ENCODE measurements at places on chromosomes 16 and 17.

DNA sequence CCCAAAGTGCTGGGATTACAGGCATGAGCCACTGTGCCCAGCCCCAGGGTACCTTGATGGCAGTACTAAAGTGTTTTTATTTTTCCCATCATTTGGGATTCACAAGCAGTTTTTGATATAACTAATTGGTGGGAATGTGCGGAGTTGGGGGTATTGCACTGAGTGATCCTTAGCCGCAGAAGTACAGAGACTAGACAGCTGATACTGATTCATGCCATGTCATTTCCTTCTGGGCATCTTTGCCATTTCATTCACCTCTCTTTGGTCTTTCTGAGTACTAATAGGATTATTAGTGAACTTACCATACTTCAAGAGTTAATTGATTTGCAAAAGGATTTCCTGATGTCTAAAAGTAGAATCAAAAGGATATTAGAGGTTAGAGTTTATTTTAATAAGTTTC is 9.7 kb downstream of the NMT1 start:
- no peak for DNase-seq

DNA sequence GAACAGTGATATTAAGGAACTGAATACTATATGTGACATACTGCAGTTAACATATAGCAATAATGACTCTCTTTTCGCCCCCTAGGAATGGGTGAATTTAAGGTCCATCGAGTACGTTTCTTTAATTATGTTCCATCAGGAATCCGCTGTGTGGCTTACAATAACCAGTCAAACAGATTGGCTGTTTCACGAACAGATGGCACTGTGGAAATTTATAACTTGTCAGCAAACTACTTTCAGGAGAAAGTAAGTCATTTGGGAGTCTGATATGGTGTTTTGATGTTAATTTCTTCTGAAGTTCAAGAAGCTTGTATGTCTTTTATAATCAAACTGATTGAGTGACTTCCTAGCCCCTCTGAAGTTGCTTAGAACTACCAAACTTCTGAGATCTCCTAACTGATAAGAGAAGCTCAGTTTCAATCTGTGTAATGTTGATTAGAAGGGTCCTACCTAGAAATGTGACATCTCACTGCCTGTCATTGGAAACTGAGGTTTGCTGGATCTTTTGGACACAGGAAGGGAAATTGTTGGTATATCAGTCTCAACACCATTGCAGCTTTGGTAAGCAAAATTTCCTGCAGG is 1.0 kb downstream of the UTP4 start:
- DNase-seq: no peak

GRCh38 chr17:31144428-31144827 is 49.7 kb downstream of the NF1 start:
- DNase-seq: no peak

DNA sequence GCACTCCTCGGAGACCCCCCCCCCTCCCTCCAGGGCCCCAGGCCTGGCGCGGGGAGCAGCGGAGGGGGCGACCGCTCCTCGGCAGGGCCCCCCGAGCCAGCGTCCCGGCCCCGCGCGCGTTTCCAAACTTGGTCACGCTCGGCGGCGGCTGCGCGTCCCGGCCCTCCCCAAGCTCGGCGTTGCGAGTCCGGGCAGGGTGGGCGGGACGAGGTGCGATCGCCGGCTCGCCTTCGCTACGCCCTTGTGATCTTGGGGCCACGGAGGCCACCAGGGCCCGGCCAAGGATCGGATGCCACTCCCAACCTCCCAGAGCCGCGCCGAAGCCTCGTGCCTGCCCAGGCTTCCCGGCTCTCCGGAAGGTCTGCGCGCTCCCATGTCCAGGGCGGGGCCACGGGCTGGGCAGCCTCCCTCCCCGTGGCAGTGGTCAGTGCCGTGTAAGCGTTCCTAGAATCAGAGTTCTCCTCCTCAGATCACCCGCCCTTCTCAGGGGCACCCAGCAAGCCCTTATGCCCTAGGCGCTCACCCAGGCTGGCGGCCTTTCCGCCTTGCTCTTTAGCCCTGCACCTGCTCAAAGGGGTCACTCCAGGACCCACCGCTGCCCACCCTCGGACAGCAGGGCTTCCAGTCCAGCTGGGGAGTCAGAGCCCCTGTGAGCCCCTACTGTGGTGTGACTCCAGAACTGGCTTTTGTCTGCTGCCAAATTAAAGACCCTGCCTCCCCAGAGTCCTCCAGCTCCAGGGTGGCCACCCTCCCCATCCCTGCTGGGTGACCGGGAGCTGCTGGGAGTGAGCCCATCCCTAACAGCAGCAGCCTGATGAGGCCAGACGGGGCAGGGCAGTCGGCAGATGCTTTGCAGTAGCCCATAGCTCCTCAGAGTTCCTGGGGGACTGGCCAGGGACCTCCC is 12.2 kb upstream of the MRPS23 start:
- DNase-seq: peak; percentile 55

DNA sequence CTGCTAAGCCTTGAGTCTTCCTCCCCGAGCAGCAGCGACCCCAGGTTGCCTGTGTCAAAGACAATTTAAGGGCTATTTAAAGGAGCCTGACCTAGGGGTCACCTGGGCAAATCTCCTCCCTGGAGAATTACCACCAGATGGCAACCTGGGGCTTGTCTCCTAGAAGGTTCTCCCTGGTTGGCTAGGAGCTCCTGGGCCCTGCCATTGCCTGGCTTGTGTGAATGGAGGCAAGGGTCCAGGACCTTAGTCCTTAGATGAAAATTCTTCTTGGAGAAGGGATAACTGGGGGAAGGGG is 51.3 kb upstream of the TAC4 start:
- no peak for DNase-seq

DNA sequence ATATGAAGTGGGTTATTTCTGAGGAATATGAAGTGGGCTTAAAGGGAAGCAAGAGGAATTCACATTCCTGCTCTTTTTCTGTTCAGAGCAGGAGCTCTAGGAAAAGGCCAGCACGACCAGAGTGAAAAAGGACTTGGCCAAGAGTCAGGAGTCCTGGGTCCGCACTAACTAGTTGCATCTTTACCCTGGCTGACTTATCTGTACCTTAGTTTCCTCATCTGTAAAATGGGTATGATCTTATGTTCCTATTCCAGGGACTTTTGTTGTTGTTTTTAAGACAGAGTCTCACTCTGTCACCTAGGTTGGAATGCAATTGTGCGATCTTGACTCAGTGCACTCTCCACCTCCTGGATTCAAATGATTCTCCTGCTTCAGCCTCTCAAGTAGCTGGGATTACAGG is 52.5 kb downstream of the CNGB1 start:
- DNase-seq: no peak

- DNase-seq: no peak
These were observed 659.2 kb upstream of the SOX9 start for GRCh38 chr17:71461498-71462169.

GRCh38 chr16:86100205-86101136 is 201.5 kb downstream of the IRF8 start:
- no peak for DNase-seq

GRCh38 chr16:57224651-57225335 is 20.3 kb upstream of the ARL2BP start:
- no peak for DNase-seq

Data from LoVo (cell line).